ENCODE measurements at places on chromosomes 3 and 15.

- DNase-seq = no peak
Measured at GRCh38 chr3:155462672-155463071, 169.2 kb upstream of the STRIT1 start.

GRCh38 chr3:52036222-52036694 is 20.1 kb downstream of the DUSP7 start:
- no peak for DNase-seq

DNA sequence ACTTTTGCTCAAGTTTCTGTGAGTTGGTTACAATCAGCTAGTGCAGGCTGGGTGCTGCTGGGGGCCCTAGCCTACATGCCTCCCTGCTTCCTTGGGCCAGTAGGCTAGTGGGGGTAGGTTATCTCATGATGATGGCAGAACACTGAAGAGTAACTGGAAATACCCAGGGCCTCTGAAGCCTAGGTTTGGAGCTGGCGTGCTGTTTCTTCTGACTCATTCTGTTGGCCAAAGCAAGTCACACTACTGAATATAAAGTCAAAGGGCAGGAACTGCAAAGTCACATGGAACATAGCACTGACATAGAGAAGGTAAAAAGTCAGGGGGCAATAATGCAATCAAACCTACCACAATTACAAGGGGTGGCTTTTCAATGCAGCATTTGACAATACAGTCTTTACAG is 34.5 kb downstream of the RASGRP1 start:
- no peak for DNase-seq

DNA sequence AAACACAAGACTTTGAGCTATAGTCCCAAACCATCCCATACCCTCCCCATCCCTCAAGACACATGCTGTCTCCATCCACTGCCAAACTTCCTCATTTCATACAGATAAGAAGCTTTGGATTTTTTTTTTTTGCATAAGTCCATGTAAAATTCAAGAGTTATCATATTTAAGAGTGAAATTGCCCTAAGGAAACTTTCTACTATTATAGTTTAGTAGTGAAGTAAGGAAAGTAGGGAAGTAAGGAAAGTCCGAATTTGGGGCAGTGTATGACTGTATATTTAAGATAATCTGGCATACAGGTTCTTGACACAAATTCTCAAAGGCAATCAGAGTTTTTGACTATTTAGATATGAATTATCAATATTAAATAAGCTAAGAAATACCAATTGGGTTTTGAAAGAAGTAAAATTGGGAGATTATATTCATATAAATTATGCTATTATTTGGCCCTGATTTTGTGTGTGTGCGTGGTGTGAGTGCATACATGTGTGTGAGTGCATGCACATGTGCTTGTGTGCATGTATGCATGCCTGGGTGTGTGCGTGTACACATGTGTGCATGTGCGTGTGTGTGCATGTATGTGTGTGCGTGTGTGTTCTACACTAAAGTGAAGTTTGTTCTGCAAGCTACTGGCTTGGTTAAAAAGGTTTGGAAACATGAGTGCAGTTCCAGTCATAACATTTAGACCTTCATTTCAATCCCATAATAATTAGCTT is 83.6 kb upstream of the MBNL1 start:
- DNase-seq = no peak

DNA sequence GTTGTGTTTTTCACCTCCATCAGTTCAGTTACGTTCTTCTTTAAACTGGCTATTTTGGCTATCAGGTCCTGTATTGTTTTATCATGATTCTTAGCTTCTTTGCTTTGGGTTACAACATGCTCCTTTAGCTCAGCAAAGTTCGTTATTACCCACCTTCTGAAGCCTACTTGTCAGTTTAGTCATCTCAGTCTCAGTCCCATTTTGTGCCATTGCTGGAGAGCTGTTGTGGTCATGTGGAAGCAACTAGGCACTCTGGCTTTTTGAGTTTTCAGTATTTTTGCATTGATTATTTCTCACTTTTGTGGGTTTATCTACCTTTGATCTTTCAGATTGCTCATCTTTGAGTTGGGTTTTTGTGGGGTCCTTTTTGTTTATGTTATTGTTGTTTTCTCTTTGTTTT is 151.3 kb downstream of the CFAP20DC start:
- no peak for DNase-seq

GRCh38 chr3:19931180-19931692 is 2.8 kb downstream of the EFHB start:
- DNase-seq = no peak

DNA sequence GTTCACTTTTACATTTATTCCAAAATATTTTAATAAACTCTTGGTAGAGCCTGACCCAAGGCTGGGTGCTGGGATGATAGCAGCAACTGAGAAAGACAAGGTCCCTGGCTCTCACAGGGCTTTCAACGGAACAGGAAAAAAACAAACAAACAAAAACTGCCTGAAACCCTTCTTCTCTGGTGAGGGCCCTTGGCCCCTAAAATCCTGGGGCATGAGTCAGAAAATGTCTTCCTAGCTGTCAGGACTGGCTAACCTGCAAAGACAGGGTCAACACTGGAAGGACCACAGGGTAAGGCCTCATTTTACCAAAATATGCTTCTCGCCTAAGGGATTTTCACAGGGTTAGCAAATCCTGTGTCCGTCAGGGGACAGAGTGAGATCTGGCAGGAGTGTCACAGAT is 45.7 kb upstream of the WNT5A start:
- DNase-seq = no peak

DNA sequence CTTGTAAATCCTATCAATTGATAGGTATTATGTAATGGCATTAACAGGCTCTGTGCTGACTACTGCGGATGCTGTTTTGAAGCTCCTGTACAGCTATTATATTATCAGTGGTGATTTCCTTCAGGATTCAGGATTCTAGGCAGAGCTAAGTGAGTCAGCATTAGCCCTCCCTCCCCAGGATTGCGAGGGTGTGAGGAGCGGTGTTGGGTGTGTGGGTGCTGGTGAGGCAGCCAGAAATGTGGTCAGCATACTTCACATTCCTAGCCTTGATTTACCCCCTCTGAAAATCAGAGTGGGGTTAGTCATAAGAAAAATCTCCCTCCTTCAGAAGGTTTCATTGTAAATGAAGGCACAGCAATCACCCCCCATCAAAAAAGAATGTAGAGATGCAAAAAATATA is 72.5 kb downstream of the SNTN start:
- peak; percentile 5 for DNase-seq
